ENCODE measurements at places on chromosomes 7 and 10.
A peak's percentile ranks its signal among the peaks of the same experiment; 100 is the strongest.

GRCh38 chr7:142375710-142376313 is 118.0 kb upstream of the PRSS58 start:
- DNase-seq = peak; percentile 92

DNA sequence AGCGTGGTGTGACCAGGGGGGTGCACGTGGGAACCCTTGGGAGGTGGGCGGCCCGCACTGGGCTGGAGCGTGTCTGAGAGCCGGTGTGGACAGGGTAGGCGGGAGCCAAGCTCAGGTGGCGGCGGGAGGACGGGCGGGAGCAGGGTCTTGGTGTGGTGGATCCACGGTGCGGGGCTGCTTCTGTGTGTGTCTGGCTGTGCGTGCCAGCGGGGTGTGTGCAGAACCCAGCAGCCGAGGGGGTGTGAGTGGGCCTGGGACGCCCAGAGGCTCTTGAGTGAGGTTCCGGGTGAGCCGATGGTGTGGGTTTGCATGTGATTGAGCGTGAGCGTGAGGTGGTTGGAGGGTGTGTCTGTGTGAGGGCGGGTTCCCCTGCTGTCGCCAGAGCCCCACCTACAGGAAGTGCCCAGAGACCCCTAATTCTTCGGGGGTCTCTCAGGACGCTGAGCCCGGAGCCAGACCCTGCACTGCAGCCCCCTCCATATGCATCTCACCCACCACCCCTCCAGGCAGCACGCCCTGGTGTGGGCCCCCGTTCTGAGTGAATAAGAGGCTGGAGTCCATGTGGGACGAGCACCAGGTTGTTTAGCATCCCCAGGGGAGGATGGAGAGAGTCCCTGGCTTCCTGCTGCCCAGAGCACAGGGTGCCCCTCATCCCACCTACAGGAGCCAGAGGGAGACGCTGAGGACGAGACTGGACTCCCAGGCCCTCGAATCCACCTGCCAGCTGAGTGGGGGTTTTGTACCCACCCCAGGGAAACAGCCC is 78.2 kb downstream of the ELFN1 start:
- DNase-seq = no peak

DNA sequence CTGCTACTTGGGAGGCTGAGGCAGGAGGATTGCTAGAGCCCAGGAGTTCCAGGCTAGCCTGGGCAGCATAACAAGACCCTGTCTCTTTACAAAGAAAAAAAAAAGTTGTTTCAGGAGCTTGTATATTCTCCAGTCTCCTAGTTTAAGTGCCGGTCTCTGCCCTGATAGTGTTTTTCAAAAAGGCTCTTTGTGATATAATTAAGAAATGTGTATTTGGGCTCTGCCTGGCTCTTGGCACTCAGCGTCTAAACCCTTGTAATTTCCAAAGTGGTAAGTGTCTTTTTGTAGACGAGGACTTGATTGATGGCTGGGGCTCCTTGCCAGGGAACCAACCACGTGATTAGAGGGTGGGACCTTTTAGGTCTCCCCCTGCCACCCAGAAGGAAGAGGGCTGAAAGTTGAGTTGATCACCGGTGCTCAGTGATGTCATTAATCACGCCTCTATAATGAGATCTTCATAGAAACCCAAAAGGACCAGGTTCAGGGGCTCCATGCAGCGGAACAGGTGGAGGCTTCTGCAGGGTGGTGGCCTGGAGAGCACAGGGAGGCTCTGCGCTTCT is 4.4 kb downstream of the EIF3B start:
- DNase-seq = peak; percentile 31

DNA sequence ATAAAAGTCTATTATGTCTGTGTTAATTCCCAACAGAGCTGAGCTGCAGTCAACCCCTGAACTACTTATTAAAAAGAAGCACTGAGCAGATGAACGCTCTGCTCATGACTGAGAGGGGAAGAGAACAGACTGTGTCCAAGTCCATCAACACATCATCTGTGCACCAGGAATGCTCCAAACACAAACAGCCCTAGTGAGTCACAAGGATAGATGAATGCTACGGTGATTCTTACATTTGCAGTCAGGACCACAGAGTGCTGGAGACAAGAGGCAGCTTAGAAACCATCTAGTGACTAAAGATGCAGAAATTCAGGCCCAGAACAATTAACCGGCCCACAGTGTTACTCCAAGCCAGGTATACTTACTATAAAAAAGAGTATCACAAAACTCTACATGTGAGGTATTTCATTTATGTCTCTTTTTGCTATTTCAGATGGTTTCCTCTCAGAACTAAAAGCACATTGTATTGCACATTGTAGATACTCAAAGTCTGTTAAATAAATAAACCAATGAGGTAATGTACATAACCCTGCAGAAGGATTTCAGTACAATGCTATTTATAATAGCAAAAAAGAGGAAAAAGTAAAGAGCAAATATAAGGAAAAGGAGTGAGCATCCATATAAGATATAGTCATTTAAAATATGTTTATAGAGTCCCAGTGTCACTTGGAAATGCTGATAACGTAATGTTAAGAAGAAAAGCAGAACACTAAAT is 159.2 kb downstream of the KCNMA1 start:
- DNase-seq = no peak

GRCh38 chr7:80783186-80783677 is 135.6 kb downstream of the SEMA3C start:
- DNase-seq = no peak

DNA sequence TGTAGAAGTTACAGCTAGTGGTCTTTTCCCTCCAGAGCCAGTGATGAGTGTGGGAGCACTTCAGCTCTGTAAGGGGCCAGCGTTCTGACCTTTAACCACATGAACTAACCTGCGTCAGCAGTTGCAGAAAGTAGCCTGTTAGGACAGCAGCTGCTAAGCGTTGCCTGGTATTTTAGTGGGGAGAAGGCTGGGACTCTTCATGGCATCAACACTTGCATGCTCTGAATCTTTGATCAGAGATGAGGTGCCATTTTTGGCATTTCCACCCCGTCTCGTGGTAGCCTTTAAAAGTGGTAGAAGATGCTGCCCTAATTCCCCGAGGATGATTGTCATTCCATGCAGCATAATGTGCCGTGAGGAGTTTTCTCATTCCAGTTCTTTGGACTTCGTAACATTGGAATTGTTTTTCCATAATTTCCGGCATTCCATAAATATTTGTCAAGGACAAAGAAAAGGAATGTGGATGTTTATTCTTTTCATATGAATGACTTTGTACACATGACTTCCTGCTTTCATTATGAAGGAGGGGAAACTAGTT is 92.2 kb downstream of the AVL9 start:
- no peak for DNase-seq

- no peak for DNase-seq
These were observed 201.4 kb downstream of the PTEN start for GRCh38 chr10:88064608-88065382.

DNA sequence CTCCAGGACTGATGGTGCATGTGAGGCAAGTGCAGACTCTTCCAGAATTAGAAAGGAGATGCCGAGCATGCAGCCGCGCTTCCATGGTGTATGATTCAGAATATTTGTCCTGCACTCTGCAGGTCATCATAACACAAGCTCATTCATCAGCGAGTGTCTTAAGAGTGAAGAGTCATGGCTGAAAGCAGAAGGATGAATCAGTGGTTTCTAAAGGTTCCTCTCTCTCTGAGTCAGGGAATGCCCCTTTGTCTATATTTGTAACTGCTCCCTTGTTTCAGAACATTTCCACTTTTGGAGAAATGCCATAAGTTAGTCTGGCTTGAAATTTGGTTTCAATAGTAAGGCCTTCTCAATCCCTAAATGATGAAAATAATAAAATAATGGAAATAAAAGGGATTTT is 52.3 kb downstream of the HECW1 start:
- DNase-seq = no peak

DNA sequence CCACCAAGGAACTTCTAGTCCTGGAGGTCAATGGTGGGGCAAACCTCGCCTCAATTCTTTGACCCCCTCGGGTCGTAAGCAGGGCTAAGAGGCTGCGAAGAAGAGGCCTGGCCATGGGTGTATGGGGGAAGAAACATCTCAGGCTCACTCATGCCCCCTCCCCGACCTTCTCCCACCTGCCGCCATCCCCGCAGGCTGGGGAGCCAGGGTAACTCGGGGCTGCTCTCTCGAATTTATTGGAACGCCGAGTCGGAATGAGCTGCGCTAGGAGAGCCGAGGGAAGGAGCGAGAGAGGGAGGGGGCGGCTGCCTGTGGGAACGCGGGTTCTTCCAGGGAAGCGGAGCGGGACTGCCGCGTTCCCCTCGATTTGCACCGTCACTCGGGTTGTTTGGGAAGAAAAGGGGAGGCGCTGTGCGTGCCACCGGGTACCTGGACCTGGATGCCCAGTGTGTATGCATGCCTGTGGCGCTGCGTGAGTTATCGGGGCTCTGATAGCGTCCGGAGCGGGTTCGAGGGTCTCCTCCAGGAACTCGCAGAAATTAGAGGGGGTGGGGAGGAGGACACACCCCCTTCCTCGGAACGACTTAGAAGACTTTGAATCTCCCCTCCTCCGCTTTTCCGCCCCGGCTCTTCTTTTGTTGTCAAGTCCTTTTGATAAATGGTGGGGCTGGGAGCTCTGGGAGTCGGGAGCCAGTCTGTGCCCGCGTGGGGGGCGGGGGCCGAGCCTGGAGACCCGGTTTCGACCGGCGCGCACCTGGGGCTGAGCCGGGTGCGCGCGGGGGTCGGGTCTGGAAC is 1.8 kb upstream of the ZNF503 start:
- peak; percentile 57 for DNase-seq

DNA sequence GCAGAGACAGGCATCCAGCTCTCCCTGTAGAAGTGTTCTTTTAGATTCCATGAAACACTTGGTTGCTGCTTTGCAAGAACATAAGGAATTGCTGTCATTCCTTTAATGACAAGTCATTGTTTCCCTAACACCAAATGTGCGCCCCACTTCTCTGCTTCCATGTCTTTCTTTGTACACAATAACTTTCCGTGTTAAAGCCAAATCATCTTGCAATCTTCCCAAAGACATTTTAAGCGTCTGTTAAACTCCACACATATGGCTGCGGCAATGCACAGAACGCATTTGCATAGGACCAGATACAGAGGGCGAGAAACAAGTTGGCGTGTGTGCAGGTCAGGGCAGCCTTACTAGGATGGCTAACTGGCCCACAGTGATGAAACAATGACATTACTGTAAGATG is 399.3 kb upstream of the PRKCQ start:
- DNase-seq = no peak

DNA sequence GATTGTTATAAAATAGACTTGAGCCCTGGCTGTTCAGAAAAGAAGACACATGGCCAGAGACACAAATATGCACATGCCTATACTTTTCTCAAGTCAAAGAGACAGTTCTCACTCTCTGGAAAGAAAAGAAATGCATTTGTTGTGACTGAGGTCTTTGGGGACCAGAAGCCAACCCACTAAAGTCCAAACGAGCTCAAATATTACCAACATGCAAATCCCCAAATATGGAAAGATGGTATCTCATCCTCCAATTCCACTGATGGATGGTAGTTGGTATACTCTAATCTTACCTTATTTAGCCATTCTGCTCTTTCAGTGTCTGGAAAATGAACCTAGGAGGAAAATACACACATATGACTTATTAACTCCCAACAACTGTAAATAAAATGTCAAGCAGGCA is 30.6 kb downstream of the ESYT2 start:
- no peak for DNase-seq

DNA sequence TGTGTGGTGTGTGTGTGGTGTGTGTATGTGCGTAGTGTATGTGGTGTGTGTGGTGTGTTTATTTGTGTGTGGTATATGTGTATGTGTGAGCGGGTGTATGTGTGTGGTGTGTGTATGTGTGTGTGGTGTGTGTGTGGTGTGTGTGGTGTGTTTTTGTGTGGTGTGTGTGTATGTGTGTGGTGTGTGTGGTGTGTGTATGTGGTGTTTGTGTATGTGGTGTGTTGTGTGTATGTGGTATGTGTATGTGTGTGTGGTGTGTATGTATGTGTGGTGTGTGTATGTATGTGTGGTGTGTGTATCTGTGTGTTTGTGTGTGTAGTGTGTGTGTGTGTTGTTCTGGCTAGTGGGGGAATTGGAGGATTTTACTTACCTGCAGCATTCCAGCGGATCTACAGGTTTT is 427.4 kb downstream of the PAXIP1 start:
- no peak for DNase-seq

DNA sequence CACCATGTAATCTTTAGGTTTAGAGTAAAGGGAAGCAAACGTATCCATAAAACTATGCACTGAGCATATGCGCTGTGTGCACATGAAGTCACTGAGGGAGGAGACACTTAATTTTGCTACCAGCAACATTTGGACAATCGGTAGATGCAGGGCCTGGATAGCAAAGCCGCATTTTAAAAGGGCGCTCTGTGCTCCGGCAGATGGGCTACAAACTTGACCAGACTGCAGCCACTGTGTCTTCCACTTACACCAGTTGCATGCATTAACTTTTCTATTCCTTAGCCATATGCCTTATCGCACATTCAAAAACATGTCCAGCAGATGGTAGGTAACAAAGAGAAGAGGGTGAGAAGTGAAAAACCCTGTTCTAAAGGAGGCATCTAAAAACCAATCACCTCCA is 18.3 kb downstream of the FAM171A1 start:
- no peak for DNase-seq

- no peak for DNase-seq
These were observed 19.1 kb upstream of the PSMG3 start for GRCh38 chr7:1588978-1589377.

DNA sequence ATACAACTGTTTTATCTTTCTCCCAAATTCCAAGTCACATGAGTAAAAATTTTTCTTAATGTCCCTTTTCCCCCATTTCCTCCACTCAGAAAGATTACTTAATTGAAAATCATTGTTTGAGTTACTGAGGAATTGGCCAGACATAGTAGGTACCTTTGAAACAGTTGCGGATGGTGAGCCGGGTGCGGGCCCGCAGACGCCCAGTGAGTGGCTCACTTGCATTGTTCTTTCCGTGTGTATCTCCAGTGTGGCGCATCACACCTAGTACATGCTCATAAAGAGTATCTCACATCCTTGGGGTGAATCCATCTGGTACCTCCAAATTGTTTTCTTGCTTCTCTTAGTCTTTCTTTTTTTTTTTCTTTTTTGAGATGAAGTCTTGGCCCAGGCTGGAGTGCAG is 14.3 kb downstream of the TRRAP start:
- DNase-seq = no peak

GRCh38 chr10:132400547-132401151 is 3.6 kb downstream of the PWWP2B start:
- DNase-seq = no peak

DNA sequence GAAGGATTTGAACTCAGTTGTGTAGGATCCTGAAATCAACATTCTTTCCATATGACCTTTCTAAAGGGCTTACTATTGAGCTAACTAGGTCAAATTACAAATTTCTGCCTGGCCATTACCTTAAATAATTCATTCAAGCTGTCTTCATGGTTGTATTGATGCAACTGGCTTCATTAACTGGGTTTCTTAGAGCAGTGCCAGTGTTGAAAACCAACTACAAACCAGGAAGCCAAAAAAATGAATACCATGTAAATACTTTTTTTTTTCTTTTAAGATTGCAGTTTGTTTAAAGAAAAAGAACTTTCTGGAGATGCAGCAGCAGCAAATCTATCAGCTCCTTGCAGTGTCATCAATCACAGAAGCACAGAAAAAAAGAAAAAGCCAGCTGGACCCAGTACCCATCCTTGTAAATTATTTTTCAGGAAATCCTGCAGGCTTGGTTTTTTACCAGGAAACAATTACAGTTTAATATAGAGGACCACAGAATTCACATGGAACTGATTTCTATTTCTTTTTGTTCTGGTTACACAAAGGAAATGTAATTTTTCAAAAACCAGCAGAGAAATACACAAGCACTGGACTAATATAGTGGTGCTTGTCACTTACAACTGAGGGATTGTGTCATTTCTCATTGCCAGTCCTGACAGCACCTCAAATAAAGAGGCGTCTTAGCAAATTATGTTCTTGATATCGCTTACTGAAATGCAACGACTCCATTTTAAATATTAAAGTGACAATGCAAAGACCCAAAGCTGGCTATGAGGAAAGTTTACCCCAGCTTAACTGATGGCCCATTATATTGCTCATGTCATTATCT is 131.9 kb downstream of the TMEM26 start:
- DNase-seq = no peak
